Foreskin melanocyte (primary cell): ENCODE measurements at places on chromosomes 5 and 9.
A peak's percentile ranks its signal among the peaks of the same experiment; 100 is the strongest.

GRCh38 chr5:179237770-179238627 lies 107.3 kb downstream of the ADAMTS2 start:
- no peak for DNase-seq

DNA sequence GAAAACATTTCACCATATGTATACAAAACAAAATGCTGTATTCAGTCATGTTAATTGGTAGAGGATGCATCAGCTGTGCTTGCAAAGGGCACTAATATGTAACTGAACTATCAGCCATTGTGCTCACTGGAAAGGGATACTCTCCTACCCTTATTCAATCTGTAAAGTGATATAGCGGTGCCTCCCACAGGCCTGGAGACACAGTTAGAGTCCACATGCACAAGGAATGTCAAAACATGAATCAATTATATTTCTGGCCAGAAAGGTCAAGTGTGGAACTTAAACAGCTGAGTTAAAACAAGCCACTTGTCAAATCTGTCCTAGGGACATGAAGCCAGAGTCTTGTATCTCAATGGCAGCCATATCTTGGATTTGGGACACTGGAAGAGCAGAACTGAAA lies 71.2 kb upstream of the IZUMO3 start:
- DNase-seq: no peak

GRCh38 chr5:123047706-123048105 lies 11.2 kb upstream of the PPIC start:
- no peak for DNase-seq

- DNase-seq: no peak
These were observed 351 bp upstream of the MSX2 start for GRCh38 chr5:174723979-174724483.

DNA sequence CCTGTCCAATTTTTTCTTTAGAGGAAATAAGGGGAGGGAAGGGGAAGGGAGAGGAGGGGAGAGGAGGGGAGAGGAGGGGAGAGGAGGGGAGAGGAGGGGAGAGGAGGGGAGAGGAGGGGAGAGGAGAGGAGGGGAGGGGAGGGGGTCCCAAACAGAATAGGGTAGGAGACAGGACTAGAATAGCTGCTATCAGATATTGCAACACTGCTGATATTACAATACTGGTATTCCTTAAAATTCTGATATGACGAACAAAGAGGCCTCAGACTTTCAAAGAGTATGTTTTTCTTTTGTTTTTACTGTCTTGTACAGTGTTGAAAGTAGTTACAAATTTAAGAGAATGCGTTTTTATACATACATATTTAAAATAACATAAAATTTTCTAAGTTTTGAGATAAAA lies 67.5 kb downstream of the RICTOR start:
- DNase-seq: no peak

DNA sequence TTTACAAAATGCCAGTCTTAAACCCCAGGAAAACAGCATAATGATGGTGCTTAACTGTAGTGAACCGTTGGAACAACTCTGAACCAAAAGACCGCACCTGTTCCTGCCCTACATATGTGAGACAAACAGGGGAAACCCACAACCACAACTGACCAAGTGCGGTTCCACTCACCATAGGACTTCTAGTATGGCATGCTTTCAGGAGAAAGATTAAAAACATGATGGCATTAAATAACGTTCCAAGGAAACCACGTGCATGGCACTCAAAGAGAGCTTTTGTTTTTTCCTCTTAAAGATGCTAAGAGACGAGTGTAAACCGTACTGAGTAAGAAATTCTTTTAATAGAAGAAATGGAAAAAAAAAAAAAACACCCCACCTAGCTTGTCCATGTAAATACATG lies 119.8 kb downstream of the SSBP2 start:
- peak; percentile 72 for DNase-seq

GRCh38 chr5:77426670-77427069 lies 65.4 kb downstream of the WDR41 start:
- no peak for DNase-seq

- DNase-seq: no peak
These were observed 220.6 kb downstream of the TAF11L14 start for GRCh38 chr5:17854901-17855300.

GRCh38 chr9:89405826-89406225 lies 87.5 kb downstream of the SECISBP2 start:
- no peak for DNase-seq

DNA sequence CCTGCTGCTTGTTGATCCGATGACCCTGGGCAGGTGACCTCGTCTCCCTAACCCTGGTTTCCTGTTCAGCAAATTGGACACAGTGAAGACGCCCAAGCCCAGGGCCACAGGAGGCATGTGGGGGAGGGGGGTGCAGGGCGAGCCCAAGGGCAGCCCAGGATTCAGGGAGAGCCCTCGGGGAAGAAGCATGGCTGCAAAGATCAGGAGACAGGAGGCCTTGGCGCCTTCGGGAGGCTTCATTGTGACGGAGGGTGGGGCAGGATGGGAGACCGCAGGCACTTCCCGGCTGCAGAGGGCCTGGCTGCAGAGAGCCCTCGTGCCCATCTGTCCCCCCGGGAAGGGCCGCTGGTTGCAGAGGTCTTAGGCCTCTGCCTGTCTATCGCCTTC lies 6.2 kb downstream of the ASS1 start:
- DNase-seq: no peak

- no peak for DNase-seq
These were observed 41.8 kb upstream of the DPYSL3 start for GRCh38 chr5:147551677-147552076.

DNA sequence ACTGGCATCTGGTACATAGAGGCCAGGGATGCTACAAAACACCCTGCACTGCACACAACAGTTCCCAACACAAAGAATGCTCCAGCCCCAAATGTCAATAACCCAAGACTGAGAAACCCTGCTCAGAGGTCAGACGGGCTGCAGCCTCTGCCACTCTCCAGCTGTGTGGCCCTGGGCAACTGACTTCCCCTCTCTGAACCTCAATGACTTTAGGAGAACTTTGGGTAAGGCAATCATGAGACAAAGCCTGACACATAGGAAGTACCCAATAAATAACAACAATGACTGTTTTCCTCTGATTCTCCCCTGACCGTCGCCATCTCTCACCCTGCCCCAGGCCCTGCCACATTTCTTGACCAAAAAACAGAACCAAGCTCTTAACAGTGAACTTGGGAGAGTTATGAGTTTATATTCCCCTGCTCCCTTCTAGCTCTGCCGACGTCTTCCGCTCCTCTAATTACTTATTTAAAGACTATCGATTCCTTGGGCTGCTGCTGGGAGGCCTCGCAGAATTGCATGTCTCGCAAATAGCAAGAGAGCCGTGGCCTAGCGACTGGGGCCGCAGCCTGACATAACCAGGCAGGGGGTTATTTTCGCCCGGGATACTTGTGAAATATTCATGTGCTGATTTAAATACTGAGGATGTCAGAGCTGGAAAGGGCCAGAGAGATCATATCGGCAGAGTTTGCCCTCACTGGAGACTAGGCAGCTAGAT lies 24.5 kb upstream of the CRB2 start:
- no peak for DNase-seq

DNA sequence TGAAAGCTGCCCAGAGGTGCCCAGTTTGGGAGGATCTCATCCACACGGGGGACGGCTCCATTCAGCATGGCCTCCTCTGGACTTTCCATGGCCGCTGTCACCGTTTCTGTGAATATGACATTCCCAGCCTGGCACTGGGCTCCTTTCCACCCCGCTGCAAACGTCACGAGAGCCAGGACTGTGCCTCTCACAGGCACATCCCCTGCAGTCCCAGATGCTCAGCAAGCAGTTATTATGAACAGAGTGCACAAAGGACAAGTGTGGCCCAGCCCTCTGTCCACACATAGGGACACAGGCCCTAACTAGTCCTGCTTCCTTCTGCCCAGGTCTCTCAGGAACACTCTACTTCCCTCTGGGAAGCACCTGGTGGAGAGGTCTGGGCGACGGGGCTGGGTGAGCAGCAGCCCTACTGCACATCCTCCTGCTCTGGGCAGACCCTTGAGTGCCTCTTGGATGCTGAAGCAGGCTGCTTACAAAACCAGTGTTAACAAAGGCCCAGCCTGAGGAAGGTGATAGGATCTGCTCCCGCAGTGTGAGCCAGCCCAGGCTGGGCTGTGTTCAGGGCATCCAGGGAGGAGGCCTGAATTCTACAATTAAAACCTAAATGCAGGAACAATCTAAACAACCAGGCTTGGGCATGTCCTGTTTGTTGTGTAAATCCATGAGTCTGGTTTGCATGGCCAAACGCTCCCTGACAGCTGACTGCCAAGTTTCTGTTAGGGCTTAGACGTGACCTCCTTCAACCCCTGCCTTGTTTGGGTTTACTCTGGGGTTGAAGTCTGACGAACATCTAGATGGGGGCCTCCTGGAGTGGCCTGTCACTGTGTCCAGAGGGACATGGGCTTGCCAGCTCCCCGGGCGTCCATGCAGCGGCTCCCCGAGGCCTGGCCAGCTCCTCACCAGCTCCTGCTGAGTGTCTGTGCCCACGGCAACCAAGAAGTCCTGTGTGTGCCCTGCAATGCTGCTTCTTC lies 269.8 kb downstream of the GADD45G start:
- DNase-seq: no peak

DNA sequence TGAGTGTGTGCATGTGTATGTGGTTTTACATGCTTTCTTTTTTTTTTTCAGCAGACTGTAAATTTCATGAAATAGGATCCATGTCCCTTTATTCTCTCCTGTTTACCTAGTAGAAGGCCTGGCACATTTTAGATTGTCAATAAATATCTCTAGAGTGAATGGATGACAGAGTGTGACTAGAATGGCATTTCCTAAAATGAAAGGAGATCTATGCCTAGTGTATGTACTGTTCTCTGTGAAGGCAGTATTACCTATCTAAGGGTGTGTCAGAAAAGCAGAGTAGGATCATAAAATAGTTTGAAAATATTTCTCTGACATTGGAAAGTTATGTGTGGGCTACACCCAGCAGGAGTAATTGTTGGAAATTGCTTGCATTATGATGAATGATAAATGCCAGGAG lies 1876.0 kb upstream of the C9orf72 start:
- DNase-seq: no peak

- DNase-seq: peak; percentile 73
These were observed 30.7 kb downstream of the DHX29 start for GRCh38 chr5:55276771-55277170.
